ENCODE measurements at places on chromosomes 6 and 20.

DNA sequence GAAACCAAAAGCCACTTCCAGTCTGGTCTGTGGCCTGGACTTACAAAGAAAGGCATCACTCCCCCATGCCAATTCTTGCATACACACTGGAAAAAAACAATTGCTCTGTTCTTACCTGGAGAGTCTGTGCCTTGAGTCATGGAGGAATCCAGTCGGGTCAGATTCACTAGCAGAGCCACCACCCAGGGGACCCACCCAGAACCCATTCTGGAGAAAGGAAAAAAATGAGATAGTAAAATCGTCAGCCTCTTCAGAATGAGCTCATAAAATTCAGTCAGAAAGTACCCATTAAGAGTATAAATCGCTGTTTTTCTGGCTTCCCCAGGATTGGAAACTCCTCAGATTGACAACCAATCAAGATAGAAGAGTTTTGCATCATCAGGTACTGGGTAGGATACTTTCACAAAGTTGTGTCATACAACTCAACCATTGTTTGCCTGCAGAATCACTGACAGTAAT is at the start of gene HLA-DOB:
Gene HLA-DOB, minus strand, starts transcription at position 257 of the 459 bp plus-strand sequence. Its CDS starts 51 bp downstream, at position 206.
- DNase-seq, result no peak

GRCh38 chr6:138044458-138044857 is 62.8 kb downstream of the PERP start:
- DNase-seq, result no peak

DNA sequence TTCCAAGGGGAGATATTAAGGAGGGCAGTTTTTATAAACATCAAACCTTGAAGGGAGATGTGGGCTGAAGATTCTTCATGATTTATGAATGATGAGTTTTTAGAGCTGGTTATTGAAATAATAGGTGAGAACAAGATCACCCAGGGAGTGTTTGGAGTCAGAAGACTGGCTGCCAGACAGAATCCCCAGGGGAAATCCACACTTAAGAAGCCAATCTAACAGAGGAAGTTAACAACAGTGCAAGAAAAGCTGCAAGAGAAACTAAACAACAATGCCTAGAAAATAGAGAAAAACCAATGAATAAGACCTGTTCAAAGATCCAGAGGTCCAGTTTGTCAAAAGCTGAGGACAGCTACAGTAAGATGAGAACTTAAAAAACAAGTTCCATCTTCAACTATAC is 167.9 kb upstream of the MAN1A1 start:
- no peak for DNase-seq

GRCh38 chr6:169646906-169647567 is 54.8 kb downstream of the WDR27 start:
- DNase-seq, result no peak

DNA sequence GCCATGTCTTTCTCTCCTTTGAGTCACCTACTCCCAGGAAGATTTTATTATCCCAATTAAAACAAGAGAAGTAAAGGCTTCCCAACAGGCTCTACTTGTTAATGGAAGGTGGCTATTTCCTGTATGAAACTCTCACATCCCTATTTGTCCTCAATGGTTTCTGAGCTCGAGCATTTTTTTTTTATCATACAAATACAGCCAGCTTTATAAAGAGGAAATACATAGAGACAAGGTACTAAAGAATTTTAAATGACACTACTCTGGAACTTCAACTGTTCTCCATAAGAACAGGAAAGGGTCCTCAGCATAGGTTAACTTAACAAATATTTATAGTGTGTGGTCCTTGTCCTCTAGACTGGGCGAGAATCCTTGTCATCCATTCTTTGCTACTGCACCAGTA is 41.0 kb downstream of the TSHZ2 start:
- DNase-seq, result no peak

GRCh38 chr6:13718123-13718458 is 6.5 kb upstream of the RANBP9 start:
- DNase-seq, result no peak

GRCh38 chr6:37882724-37883413 is 63.3 kb downstream of the ZFAND3 start:
- DNase-seq, result no peak

DNA sequence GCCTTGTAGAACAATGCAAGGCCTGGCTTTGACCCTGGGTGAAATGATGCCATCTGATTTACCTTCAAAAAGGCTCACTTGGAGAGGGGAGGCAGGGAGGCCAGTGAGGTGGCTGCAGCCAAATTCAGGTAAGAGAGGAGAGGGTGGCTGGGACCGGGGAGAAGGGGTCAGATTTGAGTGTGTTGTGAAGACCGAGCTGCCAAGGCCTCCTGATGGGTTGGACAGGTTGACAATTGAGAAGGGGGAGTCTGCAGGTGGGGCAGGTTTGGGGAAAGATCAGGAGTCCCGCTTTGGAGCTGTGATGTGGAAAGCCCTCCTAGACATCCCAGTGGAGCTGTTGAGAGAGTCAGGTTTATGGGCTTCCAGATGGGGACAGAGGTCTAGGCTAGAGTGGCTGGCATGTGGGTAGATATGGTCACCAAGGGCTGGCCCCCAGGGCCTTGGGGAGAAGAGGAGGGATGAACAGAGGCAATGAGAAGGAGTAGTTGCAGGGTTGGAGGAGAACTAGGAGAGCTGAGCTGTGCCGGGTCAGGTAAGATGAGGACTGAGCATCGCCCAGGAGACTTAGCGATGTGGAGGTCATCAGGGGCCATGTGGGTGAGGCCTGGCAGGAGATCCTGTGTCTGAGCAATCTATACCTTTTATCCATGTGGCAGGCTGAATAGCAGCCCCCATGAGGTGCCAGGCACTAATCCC is 70.5 kb upstream of the TOX2 start:
- no peak for DNase-seq

DNA sequence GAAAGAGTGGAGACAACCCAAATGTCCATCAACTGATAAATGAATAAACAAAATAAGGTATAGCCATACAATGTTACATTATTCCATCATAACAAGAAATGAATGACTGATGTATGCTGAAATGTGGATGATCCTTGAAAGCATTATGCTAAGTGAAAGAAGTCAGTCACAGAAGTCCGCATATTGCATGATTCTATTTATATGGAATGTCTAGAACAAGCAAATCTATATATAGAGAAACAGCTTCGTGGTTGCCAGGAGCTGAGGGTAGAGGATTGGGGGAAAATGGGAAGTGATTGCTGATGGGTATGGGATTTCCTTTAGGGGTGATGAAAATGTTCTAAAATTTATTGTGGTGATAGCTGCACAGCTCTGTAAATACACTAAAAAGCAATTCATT is 196.8 kb downstream of the ATXN1 start:
- no peak for DNase-seq

GRCh38 chr6:82617648-82618047 is 254.0 kb downstream of the TPBG start:
- no peak for DNase-seq

Data from activated CD4-positive, alpha-beta T cell treated with anti-CD3 and anti-CD28 coated beads, Interleukin-2, amount 50 U/mL, for 4 hours (primary cell).